ENCODE measurements at places on chromosomes 2 and 18.

- DNase-seq: no peak
Measured at GRCh38 chr2:153105829-153106578, 372.6 kb downstream of the RPRM start.

- no peak for DNase-seq
Measured at GRCh38 chr2:64516651-64517510, 7.2 kb upstream of the AFTPH start.

DNA sequence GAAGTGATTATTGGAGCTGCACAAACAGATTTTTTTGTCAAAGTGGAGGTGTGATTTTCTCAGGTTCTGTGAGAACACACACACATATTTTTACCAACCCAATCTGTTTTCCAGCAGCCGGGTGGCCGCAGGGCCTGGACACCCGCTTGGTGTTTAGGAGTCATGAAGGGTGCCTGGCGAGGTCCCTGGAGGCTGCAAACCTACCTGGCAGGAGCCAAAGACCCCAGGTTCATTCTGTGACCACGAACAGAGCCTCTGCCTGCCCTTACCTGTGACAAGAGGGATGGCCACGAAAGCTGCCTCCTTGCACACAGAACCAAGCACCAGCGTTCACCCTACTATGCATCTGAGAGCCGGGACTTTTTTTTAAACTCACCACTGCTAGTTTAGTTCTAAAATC, 64.3 kb upstream of the ID2 start:
- no peak for DNase-seq

- no peak for DNase-seq
Measured at GRCh38 chr2:215031321-215031720, 107.1 kb downstream of the ABCA12 start.

- DNase-seq: no peak
Measured at GRCh38 chr2:184041077-184041476, 557.3 kb upstream of the ZNF804A start.

DNA sequence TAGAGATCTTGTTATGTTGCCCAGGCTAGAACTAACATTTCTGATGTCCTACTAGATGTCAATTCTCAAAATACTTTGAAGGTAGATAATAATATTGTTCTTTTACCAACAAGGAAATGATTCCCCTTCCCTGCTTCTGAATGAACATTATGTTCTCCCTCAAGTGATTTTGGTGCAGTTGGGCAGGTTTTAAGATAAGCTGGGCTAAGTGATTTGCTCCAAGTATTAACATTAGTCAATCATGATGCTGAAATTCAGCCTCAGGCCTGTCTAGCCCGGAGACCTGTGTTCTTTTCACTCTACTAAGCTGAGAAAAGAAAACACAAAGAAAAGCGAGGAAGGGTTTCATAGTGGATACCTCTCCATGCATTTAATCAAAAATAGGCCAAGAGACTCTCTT, 38.5 kb upstream of the SPTBN1 start:
- no peak for DNase-seq

GRCh38 chr18:74498712-74499627, 2.8 kb downstream of the CNDP2 start:
- DNase-seq: no peak

- no peak for DNase-seq
Measured at GRCh38 chr2:65483763-65484162, 51.4 kb upstream of the SPRED2 start.

DNA sequence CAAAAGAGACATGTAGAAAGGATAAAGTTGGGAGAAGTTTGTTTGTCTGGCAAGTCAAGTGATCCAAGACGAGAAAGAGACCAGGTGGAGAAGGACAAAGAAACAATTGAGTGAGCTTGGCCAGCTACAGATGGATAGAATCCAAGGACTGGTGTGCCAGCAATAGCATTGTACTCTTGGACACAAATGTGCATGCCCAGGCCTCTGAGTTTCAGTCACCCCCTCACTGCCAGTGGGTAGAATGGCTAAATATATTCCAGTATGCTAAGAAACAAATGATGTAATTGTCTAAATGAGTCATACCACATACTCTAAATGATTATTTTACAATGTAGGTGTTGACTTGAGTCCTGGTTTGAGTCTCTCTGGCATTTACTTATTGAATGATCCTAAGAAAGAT, 881.3 kb downstream of the LRRTM4 start:
- DNase-seq: no peak

- no peak for DNase-seq
Measured at GRCh38 chr2:111189106-111189505, 68.4 kb downstream of the BCL2L11 start.

DNA sequence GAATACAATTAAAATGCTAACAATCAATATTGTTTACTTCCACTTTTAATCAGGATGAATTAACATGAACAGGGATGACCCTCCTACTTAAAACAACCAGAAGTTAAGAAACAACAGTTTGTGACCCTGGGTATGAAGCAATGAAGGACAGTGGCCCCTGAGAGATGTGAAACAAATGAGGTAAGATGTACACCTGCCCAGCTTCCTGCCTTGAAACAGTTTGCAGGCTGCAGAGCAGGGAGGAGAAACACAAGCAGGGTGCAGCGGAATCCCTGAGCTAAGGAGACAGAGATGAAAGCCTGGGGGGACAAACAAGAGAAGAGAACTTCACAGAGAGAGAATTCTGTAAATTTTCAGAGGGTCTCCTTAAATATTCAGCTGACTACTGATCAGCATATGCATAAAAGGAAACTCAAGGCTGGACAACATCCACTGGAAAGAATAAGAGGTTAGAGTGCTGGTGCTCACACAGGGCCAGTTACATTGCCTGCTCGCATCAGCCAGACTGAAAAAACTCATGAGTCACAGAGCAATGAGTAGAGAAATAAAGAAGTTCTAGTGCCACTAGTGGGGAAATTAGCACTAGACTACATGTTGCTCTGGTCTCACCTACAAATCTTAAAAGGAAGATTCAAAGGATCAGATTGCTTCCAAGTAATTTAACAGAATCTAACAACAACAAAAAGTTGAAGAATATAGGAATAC, 106.4 kb downstream of the PID1 start:
- no peak for DNase-seq

GRCh38 chr2:236341067-236341466, 76.9 kb upstream of the ASB18 start:
- DNase-seq: no peak

DNA sequence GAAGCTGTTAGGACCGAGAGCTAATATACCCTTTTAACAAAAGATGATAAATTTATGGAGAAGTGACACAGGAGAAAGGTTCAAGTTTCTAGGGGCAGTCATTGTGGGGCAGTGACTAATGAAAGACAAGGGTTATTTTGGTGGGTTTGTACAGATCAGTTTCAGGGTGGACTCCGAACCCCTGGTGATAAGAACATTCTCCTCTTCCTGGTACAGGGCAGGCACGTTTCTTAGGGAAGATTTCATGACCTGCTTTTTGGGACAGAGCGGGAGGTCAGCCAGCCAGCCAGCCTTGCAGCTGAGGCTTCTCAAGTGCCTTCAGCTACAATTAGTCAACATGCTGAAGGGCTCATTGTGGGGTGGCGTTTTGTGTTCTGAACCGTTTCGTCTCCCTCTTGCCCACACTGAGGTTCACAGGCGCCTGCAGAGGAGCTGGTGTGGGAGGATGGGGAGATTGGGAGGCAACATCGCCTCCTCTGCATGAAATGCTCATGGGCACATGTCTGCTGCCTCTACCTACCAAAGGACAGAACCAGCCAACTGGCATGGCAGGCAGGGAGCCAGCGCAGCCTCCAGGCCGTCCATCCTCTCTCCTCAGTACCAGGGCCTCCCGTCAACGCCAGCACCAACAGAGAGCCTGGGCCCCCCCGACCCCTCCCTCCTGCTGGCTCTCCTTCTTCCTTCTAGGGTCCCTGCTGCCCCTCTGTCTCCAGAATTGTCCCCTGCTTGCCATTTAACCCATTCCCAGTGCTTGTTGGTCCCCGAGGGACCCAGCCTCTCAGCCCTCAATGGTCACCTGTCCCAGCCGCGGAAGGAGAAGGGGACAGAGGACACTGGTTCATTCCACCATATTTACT, 9.6 kb downstream of the CHMP1B start:
- DNase-seq: no peak

GRCh38 chr2:150097901-150098531, 389.5 kb downstream of the RND3 start:
- peak; percentile 36 for DNase-seq

DNA sequence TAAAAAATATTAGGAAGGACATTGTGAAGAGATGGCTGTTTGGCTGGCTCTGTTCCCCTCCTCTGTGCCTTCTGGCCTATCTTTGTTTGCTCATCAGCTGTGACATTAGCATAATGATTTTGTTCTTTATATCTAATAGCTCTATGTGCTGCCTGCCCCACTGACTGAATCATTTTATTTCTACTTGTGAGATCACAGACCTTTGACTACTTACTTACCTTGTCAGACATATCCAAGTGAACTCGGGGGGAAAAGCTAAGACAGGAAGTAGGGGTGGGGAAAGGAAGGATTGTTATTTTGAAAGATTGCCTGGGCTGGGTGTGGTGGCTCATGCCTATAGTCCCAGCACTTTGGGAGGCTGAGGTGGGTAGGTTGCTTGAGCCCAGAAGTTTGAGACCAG, 104.2 kb downstream of the ASAP2 start:
- no peak for DNase-seq

GRCh38 chr2:202577250-202578183, 57.3 kb upstream of the FAM117B start:
- no peak for DNase-seq

All from HT-29 (cell line).